ENCODE measurements at places on chromosomes 5 and 9. TPM values are rescaled to one million over a fixed set of nuclear protein-coding genes. Genes with fewer than 3 reads are reported as not detected.

DNA sequence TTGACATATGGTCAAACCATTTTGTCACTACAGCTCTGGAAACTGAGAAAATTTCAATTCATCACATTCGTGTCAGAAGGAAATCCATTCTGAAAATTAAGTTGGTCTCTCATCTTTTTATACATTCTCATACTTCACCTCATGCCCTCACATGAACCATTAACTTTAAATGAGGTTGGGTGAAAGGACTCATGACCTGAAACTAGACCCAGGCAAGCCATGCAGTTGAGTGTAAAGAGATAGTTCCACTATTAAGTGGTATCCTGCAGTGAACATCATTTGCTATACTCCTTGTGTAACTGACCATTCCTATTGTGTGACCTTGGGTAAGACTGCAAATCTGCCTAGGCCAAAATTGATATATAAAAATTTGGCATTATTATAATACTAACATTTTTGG, 299.6 kb upstream of the GRIN3A start:
- H3K4me3 ChIP-seq, result no peak overlapping the region
- DNase-seq, result no peak
- no peaks in the 10 kb centered on the region for H3K4me1 ChIP-seq
- H3K27me3 ChIP-seq, result no peaks in the 10 kb centered on the region
- no peaks in the 10 kb centered on the region for H3K36me3 ChIP-seq
- no peak overlapping the region for H3K27ac ChIP-seq

- H3K4me1 ChIP-seq, result no peaks in the 10 kb centered on the region
- no peak for DNase-seq
- no peak overlapping the region for H3K4me3 ChIP-seq
Measured at GRCh38 chr5:86447362-86447761, 170.4 kb upstream of the COX7C start.

GRCh38 chr5:59171131-59171530, 588.3 kb downstream of the RAB3C start:
- H3K36me3 ChIP-seq, result no peaks in the 10 kb centered on the region
- H3K4me1 ChIP-seq, result no peaks in the 10 kb centered on the region
- H3K4me3 ChIP-seq, result no peak overlapping the region

DNA sequence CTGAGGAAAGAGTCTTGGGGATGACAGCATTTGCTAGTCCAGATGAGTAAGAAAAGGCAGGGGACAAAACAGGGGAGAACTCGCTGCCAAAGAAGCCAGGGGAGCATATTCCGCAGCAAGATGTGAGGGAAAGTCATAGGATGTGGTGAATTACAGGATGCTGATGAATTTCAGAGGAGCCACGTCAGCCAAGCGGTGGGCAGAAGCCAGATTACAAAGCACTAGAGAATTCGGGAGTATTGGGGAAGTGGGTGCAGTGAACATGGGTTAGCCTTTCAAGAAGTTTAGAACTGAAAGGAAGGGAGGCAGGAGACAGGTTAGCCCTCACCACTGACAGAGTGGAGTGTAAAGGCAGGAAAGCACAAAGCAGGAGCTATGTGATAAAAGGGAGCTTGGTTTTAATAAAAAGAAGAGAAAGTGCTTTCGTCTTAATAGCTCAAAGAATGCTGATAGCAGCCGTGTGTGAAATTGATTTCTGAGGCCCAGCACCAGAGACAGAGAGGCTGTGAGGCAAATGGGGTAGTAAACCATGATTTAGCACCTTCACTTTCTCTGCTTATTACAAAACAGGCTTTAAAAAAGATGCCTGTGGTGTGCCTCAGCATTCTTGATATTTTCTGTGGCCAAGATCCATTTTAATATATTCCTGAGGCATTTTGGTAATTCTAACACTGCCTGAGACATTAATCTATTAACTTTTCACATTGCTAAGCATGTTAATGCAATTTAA, 16.9 kb downstream of the ADAMTSL1 start:
- no peaks in the 10 kb centered on the region for H3K36me3 ChIP-seq
- H3K27ac ChIP-seq, result no peak overlapping the region
- H3K27me3 ChIP-seq, result no peaks in the 10 kb centered on the region
- H3K4me3 ChIP-seq, result no peak overlapping the region
- no peaks in the 10 kb centered on the region for H3K4me1 ChIP-seq

DNA sequence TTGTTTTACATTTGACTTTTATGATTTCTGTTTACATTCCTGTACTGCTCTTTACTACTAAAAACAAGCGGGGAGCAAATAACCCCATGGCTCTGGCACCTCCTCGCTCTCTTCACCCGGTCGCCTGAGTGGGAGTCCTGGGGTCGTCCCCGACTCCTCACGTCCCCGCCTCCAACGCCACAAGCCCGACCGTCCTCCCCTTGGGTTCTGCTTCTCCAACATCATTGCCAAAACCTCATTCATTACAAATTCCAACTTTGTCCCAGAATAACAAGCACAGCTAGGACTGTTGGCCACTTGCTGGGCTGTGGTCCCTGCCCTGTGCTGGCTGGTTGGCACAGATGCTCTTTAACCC, 35.1 kb downstream of the MRPL36 start:
- peaks cover 75% of the 10 kb centered on the region for H3K27me3 ChIP-seq
- H3K27ac ChIP-seq, result no peak overlapping the region
- H3K36me3 ChIP-seq, result no peaks in the 10 kb centered on the region
- H3K4me1 ChIP-seq, result no peaks in the 10 kb centered on the region
- H3K4me3 ChIP-seq, result no peak overlapping the region

DNA sequence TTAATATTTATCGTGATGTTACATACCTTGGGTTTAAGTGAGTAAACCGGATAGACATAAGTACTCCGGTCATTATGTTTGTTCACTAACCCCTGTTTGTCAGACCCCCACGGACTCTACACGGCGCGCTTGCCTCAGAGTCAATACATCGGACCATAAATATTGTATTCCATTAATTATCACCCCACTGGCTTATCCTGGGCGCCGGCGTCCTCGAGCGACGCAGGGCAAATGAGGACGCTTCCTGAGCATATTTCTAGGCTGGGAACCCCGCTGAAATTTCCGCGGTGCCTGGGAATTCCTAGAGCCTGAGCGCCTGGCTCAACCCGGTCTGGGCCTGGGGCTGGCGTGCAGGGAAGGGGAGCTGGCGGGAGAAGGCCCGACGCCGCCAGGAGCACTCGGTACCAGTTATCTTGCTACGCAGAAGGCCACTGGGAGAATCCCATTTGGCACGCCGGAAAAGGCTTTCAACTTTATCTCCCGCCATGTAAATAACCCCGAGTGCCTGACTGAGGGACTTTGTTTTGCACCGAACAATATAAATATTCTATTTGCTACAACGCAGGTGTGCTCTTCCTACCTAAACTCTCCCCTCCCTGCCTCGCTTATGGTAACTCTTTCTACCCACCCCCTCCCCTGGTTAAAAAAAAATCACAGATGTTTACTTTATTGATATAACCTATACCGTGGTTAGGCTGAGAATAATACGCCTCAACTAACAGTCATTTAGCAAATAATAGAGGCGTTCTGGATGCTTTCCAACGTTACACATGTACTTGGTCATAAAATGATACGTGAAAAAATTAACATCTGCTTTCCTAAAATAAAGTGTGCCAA, 19.4 kb downstream of the NR2F1 start:
- H3K4me1 ChIP-seq, result no peaks in the 10 kb centered on the region
- H3K27ac ChIP-seq, result no peak overlapping the region
- DNase-seq, result no peak
- H3K4me3 ChIP-seq, result no peak overlapping the region
- no peaks in the 10 kb centered on the region for H3K36me3 ChIP-seq
- peaks cover 46% of the 10 kb centered on the region for H3K27me3 ChIP-seq

CORO2A gene
- total RNA-seq, result 0.68 TPM

DMRT1 gene
- not detected for total RNA-seq

NRG2 gene
- not detected for total RNA-seq

Data from A673 (cell line).